ENCODE measurements at places on chromosomes 2 and 18.

DNA sequence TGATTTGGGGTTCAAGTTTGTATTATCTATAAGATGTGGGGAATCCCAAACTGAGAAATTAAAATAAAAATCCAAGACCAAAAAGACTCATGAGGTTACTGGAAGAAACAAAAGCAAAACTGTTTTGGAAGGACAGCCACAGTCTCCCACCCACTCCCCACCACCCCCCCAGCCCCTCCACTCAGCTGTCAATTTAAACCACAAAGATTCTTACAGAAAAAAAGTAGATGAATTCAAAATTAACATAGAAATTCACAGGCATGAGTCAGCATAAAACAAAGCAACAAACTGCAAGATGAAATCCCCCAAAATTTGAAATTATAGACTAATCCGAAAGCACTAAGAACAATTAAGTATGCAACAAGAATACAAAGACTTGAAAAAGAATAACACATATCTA is 12.1 kb downstream of the MAP4K3 start:
- DNase-seq, result no peak

DNA sequence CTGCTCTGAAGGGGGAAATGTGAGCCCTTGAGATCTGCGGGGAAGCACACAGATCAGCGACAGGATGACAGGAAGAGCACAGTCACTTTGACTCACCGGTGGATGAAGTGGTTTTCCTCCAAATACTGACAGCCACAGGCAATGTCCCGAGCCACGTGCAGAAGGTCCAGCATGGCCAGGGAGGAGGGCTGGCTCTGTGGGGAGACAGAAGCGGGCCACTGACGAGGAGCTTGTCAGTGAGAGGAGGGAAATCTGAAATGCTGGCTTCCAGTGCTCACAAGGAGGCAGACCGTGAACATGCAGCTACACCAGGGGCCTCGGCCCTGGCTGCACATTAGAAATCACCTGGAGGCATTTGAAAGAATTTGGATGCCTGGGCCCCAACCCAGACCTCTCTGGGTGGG is 98.7 kb downstream of the CLIP4 start:
- DNase-seq, result no peak

GRCh38 chr2:162458240-162458639 is 114.3 kb downstream of the GCA start:
- no peak for DNase-seq

GRCh38 chr2:163553601-163554000 is 182.2 kb downstream of the FIGN start:
- no peak for DNase-seq

- no peak for DNase-seq
These were observed 9.7 kb downstream of the TMEM18 start for GRCh38 chr2:667332-667999.

Data from hematopoietic multipotent progenitor cell (in vitro differentiated cells).